ENCODE measurements at places on chromosomes 12 and 14. TPM values are rescaled to one million over a fixed set of nuclear protein-coding genes. Genes with fewer than 3 reads are reported as not detected.

DNA sequence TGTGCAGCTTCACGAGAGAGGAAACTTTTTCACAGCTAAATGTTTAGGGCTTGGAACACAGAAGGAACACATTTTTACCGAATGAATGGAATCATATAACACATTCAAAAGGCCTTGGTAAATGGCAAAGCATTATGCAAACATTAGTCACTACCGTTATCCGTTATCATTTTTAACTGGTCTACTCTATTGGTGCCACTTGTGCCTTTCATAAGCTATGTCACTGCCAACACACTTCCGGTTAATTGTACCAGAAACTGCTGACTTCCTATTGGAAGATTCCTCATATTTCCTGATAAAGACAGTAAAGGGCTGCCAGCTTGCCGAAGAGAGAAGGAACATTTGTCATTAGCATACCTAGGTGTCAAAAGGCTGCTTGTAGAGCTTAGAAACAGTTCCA, 169.2 kb downstream of the APAF1 start:
- no peak for DNase-seq

DNA sequence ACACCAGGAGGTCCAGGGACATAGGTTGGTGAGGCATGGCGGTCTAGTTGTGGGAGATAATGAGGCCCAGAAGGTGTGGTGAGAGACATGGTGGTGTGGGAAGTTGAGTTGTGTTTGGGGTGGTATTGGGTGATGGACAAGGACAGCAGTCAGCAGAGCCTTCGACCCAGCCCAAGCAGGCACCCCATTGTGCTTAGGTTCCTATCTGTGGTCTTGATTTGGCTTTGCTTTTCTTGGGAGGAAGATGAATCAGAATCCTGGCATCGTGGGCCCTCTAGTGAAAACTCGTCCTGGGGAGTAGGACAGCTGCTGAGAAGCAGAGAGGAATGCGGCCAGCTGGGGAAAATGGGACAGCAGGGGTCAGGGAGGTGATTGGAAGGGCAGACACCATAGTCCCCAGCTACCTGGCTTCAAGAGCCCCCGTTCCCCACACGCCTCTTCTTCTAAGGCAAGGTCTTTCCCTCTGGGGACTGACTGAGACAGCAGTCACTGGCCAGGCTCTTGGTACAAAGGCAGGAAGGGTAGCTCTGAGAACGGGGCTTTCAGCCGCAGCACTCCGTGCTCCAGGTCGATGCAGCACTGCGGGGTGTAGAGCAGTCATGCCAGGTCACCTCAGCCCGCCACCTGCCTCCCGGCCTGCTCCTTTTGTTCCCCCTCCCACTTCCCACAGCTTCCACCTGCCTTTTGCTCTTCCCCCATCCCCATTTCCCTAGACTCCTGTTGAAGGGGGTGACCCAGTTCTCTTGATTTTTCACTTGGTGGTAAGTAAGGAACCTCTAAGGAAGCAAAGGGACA, 7.9 kb downstream of the NRIP2 start:
- no peak for DNase-seq

The PPM1H gene
- 0.90 TPM for total RNA-seq

DNA sequence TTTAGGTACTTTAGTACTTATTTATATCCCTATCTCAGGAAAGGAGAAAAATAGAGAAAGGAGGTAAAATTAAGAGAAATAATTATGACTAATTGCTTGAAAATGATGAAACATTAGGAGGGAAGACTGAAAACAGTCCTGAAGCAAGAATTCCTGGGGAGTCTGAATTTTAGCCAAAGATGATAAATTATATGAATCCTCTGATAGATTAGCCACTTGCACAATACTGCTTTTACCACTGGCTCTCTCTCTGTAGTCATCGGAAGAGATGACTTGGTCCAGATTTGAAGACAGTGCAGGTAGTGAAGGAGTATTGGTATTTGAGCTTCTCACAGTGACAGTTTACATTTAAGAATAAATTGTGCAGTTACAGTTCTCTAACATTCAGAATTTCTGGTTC, 83.8 kb upstream of the CLEC14A start:
- no peak for DNase-seq

The BDKRB2 gene
- total RNA-seq: 10.5 TPM

DNA sequence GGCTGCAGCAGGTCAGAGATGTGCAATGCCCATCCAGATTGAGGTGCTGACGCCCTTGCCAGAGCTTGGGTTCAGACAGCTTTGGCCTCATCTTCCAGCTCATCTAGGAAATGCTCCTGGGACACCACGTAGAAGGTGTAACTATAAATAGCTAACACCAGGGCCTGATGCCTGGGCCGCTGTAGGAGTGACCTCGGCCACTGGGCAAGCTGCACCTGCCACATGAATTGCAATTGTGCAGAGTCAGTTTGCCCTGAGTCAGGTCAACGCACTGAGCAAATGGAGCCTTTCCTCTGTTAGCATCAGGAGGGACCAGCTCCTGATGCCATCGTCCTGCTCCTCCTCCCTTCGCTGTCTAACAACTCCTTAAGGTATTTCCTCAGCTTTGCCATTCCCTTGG, 17.4 kb upstream of the DNM1L start:
- DNase-seq: no peak

- DNase-seq: no peak
Measured at GRCh38 chr12:73726881-73727280, 810.8 kb upstream of the ATXN7L3B start.

DNA sequence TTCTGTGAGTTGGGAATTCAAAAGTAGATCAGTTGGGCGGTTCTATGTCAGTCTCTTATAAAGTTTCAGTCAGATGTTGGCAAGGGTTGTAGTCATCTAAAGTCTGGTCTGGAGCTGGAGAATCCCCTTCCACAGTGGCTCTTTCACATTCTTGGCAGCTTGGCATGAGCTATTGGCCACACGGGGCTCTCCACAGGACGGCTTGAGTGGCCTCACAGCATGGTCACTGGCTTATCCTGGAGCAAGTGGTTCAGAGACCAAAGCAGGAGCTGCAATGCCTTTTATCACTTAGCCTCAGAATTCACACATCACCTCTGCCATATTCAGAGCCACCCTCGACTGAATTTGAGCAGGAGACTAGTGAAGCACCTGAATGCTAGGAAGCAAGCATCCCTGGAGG, 7.1 kb upstream of the KICS2 start:
- DNase-seq: no peak

The OASL gene
- total RNA-seq: 0.44 TPM

DNA sequence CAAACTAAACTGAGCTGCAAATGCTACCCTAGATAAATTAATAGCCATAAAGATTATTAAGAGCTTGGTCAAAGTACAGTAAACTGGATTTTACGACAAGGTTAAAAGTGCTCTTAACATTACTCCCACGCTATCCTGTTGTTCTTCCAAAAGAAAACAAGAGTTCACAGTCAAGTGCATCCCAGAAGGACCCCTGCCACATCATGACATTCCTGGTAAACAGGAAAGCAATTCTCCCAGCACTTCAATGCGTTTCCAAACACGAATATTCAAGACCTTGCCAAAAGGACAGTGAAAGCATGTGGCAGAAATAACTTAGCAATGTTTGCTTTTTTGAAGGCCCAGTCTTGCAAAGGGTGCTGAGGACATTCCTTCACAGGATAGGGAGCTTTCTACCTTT, 11.2 kb downstream of the SPRING1 start:
- DNase-seq: no peak

- no peak for DNase-seq
Measured at GRCh38 chr12:24081606-24082005, 132.1 kb upstream of the SOX5 start.

- no peak for DNase-seq
Measured at GRCh38 chr12:50568338-50569091, 63.7 kb downstream of the DIP2B start.

The MYH6 gene
- 0.30 TPM for total RNA-seq

DNA sequence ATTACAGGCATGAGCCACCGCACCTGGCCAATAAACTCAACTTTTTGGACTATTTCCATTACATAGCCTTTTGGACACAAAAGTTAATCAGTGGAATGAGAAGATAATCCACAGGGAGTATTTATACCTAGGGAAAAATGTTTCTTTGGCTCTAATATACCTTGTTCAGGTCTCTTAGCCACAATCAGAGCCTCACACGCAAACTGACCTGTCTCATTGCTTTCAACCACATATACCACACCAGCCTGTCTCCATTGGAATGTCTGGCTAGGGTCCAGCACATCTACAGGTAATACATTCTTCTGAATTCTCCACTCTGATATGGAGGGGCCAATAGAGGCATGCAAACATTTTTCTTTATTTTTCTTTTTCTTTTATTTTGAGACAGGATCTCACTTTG, 3.8 kb upstream of the RBMS2 start:
- DNase-seq: no peak

GRCh38 chr14:78282437-78282836, 112.3 kb downstream of the NRXN3 start:
- DNase-seq: no peak

The TMX1 gene
- total RNA-seq: 25.1 TPM

The KRT79 gene
- not detected for total RNA-seq

DNA sequence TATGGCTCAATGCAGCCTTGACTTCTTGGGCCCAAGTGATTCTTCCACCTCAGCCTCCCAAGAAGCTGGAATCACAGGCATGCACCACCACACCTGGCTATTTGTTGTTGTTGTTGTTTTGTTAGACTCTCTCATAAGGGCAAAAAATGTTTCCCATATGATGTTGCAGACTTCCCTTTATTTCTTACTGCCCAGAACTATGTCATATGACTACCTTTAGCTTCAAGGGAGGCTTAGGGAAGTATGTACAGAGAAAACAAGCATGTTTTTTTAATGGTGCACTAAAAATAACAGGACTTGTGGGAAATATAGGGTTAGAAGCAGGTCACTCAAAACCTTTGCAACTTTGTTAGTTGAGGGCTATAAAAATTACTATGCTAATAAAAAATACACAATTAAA, 4.3 kb upstream of the GPR19 start:
- DNase-seq: no peak

GRCh38 chr14:74510959-74511409, 17.4 kb downstream of the ISCA2 start:
- DNase-seq: no peak

The NYNRIN gene
- total RNA-seq: 24.7 TPM

The C12orf50 gene
- total RNA-seq: not detected

DNA sequence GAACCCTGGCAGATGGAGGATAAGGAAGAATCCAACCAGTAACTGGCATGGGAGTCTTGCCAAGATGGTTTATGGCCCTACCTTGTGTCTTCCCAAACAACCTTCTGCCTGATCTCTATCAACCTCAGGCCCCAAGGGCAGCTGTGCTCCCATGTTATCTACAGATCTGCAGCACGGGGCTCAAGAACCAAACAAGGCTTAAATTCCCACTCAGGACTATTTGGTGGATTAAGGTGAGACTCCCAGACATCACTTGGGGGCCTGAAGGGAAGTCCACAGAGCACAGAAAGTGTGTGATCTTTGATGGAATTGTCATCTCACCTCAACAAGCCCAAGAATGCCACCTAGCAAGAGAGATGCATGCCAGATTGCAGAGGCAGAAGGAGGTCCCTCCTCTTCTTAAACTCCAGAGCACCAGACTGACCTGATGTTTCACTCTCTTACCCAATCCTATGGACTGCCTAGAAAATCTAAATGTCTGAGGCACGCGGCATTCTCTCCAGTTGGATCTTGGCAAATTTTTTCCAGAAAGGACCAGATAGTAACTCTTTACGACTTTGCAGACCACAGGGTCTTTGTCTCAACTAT, 759.5 kb upstream of the TBX3 start:
- DNase-seq: no peak

GRCh38 chr12:128734371-128734770, 89.4 kb downstream of the SLC15A4 start:
- no peak for DNase-seq

DNA sequence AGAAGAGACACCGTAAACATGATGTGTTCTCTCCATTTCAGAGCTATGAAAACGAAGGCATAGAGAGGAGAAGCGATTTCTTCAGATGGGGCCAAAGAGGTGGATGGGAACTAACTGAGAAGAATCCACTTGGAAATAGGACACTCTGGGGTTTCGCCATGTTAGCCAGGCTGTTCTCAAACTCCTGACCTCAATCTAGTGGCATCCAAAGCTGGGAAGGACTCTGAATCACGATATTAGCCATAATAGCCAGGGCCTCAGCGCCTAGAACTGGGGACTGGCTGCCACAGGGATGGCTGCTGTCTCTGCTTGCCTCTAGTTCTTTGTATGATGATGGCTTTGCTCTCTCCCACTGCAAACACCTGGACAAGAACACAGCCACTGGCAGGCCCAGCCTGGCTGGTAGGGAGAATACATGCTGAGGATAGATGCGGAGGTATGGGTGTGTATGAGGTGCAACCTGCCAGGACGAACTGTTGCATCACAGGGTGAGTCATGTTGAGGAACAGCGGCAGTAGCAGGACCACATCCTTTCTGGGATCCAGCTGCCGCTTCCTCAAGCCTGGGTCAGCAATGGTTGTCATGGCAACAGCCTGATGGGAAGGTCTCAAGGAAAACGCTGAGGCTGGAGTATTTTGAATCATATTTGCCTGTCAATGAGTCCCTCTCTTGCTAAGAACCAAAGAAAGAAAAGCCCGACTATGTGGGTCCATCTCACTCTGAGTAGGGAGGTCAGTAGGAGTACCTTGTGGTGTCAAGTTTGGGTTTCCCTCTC, 31.1 kb downstream of the CCDC177 start:
- no peak for DNase-seq

GRCh38 chr14:26415618-26416123, 182.2 kb downstream of the NOVA1 start:
- DNase-seq: peak; percentile 77

The HOXC4 gene
- total RNA-seq: 2.9 TPM

The PROX2 gene
- not detected for total RNA-seq

The P2RX7 gene
- total RNA-seq: 12.0 TPM

DNA sequence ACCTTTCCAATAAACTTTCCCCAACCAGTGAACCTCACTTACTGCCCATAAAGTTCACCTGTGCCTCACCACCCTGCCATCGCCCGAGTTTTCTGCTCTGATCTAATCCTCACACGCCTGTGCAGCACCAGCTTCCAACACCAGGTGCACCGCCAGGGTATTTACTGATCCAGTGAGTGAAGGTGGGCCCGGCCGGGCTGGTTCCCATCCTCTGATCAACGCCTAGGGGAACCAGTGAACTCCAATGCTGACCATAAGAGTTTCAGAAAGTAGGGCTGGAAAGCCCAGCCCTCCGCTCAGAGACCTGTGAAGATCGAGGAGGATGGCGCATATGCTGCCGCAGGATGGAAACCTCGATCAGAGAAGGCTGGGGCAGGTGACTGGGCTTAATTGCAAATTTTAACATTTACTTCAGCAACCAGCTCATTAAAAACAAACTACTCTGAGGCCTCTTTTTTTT, 685 bp upstream of the MYL6B start:
- DNase-seq: peak; percentile 25

- DNase-seq: no peak
Measured at GRCh38 chr12:65785500-65785899, 38.8 kb upstream of the HMGA2 start.

- no peak for DNase-seq
Measured at GRCh38 chr14:49052521-49052920, 533.7 kb downstream of the RPS29 start.

The TAS2R13 gene
- total RNA-seq: 1.8 TPM

The EP400 gene
- total RNA-seq: 27.8 TPM

- DNase-seq: no peak
Measured at GRCh38 chr14:72996916-72997315, 30.0 kb downstream of the ZFYVE1 start.

The SERPINA12 gene
- total RNA-seq: not detected

GRCh38 chr12:26153421-26154154, 28.8 kb upstream of the BHLHE41 start:
- DNase-seq: no peak

Data from tibial nerve (tissue), 4 donors.